ENCODE measurements at places on chromosomes 13 and 19. TPM values are rescaled to one million over a fixed set of nuclear protein-coding genes. Genes with fewer than 3 reads are reported as not detected.

COX7A1 gene
- polyA plus RNA-seq, result not detected

PRX gene
- 0.13 TPM for polyA plus RNA-seq

LYPD3 gene
- 0.48 TPM for polyA plus RNA-seq

ZFP28 gene
- 0.41 TPM for polyA plus RNA-seq

LYPD5 gene
- polyA plus RNA-seq, result 0.39 TPM

CBY2 gene
- not detected for polyA plus RNA-seq

CRLF1 gene
- not detected for polyA plus RNA-seq

WDR87 gene
- not detected for polyA plus RNA-seq

MBD3L3 gene
- not detected for polyA plus RNA-seq

FUT6 gene
- polyA plus RNA-seq, result not detected

KLK6 gene
- not detected for polyA plus RNA-seq

WDR88 gene
- not detected for polyA plus RNA-seq

DMPK gene
- 0.17 TPM for polyA plus RNA-seq

CGB1 gene
- polyA plus RNA-seq, result not detected

TMPRSS9 gene
- not detected for polyA plus RNA-seq

MYO1F gene
- polyA plus RNA-seq, result 707 TPM

NXNL1 gene
- polyA plus RNA-seq, result not detected

LGI4 gene
- polyA plus RNA-seq, result 0.59 TPM

S1PR5 gene
- not detected for polyA plus RNA-seq

PCDH20 gene
- polyA plus RNA-seq, result not detected

ATXN8OS gene
- polyA plus RNA-seq, result not detected

CYP4F2 gene
- polyA plus RNA-seq, result not detected

PBX4 gene
- polyA plus RNA-seq, result not detected

SULT2A1 gene
- polyA plus RNA-seq, result not detected

SIRT2 gene
- 57.5 TPM for polyA plus RNA-seq

TLE6 gene
- not detected for polyA plus RNA-seq

DAND5 gene
- polyA plus RNA-seq, result not detected

SIGLEC8 gene
- polyA plus RNA-seq, result not detected

ZNF610 gene
- not detected for polyA plus RNA-seq

NLRP12 gene
- 48.4 TPM for polyA plus RNA-seq

CEACAM21 gene
- polyA plus RNA-seq, result 2.1 TPM

RNF225 gene
- polyA plus RNA-seq, result not detected

STXBP2 gene
- 327 TPM for polyA plus RNA-seq

TNPO2 gene
- 0.52 TPM for polyA plus RNA-seq

NR2F6 gene
- 1.7 TPM for polyA plus RNA-seq

ZNF772 gene
- polyA plus RNA-seq, result 0.51 TPM

MCF2L gene
- not detected for polyA plus RNA-seq

All from CD14-positive monocyte (primary cell).